Tibial nerve (tissue), 4 donors: ENCODE measurements at places on chromosomes 12 and 14.

GRCh38 chr12:3491938-3492792 lies 1.2 kb downstream of the PRMT8 start:
- peaks cover 75% of the 10 kb centered on the region for H3K27me3 ChIP-seq
- H3K36me3 ChIP-seq: no peaks in the 10 kb centered on the region
- H3K4me3 ChIP-seq: no peak overlapping the region
- no peaks in the 10 kb centered on the region for H3K4me1 ChIP-seq
- H3K27ac ChIP-seq: no peak overlapping the region

- H3K4me1 ChIP-seq: peaks cover 10% of the 10 kb centered on the region
- H3K27me3 ChIP-seq: no peaks in the 10 kb centered on the region
- no peak overlapping the region for H3K4me3 ChIP-seq
- DNase-seq: no peak
These were observed 2.3 kb upstream of the NAA30 start for GRCh38 chr14:57388067-57388466.

DNA sequence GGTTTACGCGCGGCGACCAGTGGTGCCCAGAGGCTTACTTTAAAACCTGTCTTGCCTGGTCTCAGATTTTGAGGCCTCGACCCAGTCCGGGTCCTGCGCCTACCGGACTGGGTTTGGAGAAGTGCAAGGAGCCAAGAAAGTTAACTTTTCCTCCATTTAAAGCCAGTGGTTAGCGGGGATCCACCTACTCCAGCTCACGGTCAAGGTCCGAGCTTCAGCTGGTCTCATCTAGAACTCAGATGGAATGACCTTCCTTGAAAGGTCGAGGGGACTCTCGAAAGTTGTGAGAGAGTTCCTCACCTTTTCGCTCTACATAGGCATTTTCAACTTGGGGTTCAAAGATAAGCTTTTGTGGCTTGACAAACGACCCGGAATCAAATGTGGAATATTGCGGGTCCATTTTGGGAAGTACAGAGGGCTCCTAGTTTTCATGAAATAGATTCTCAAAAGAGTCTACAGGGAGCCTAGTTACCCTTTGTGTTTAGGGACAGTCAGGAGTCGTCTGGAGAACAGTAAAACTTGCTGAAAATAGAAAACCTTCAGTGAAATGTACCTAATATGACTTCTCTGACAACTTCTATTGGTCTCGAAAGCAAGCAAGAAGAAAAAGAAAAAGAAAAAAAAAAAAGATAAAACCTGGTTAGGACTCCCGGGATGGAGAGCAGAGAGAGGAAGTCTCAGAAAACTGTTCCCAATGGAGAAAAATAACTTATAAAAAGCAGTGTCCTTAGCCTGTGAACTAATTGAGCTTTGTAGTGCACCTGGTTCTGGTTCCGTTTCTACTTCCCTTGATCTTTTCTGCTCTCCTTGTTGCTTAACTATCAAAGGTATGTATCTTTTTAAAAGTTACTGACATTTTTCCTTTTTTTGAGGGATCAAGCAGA lies 1.4 kb downstream of the KCNMB4 start:
- peak overlapping the region; percentile 60 for H3K27ac ChIP-seq
- DNase-seq: no peak
- H3K36me3 ChIP-seq: no peaks in the 10 kb centered on the region
- peaks cover 7% of the 10 kb centered on the region for H3K4me1 ChIP-seq
- H3K27me3 ChIP-seq: no peaks in the 10 kb centered on the region

DNA sequence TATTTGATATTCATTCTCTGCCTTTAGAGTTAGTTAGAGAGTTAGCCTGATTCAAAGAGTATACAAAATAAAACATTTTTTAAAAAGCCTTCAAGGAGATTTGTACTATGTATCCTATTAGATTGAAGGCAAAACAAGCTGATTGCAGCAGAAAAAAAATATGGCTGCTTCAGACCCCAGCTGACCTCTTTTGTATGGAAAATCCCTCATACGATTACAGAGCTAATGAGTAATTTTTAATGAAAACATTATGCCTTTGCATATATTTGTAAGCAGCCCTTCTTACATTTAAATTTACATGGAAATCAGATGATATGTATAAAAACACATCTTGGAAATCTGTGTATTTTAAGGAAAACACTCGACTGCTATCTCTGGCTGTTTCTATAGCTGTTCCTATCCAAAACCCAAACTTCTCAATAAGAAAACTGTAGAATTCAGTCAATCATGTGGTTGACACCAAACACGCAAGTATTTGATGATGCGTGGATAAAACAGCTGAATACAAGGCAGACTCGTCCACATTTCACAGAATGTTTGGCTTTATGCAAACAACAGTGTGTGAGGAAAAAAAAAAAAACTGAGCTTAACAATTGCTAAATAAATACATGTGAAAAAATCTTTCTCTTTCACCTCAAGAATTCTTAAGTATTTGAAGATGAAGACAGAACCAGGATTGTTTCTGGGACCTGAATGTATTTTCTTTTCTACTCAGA lies 275.3 kb downstream of the EGLN3 start:
- no peak overlapping the region for H3K4me3 ChIP-seq
- no peaks in the 10 kb centered on the region for H3K36me3 ChIP-seq
- DNase-seq: no peak
- H3K4me1 ChIP-seq: peaks cover 6% of the 10 kb centered on the region

GRCh38 chr12:76024942-76025600 lies 6.5 kb downstream of the PHLDA1 start:
- no peaks in the 10 kb centered on the region for H3K36me3 ChIP-seq
- no peaks in the 10 kb centered on the region for H3K27me3 ChIP-seq
- no peak overlapping the region for H3K27ac ChIP-seq
- H3K4me3 ChIP-seq: no peak overlapping the region

- H3K36me3 ChIP-seq: no peaks in the 10 kb centered on the region
- DNase-seq: no peak
- no peak overlapping the region for H3K27ac ChIP-seq
- no peak overlapping the region for H3K4me3 ChIP-seq
- H3K27me3 ChIP-seq: no peaks in the 10 kb centered on the region
These were observed 67.5 kb downstream of the CHST11 start for GRCh38 chr12:104524034-104524832.
